ENCODE measurements at places on chromosomes 16 and 17. TPM values are rescaled to one million over a fixed set of nuclear protein-coding genes. Genes with fewer than 3 reads are reported as not detected.

Gene KRTAP3-2
- not detected for total RNA-seq

Gene TNRC6C
- total RNA-seq: 1.9 TPM

Gene PALB2
- total RNA-seq: 5.9 TPM

Gene GP1BA
- not detected for total RNA-seq

Gene EPX
- total RNA-seq: not detected

Gene GNG13
- not detected for total RNA-seq

Gene NXN
- total RNA-seq: 55.4 TPM

Gene FAAP100
- total RNA-seq: 30.3 TPM

Gene C16orf87
- 4.7 TPM for total RNA-seq

Gene SHISA6
- total RNA-seq: not detected

Gene AURKB
- total RNA-seq: 89.8 TPM

Gene PPP1R27
- total RNA-seq: not detected

Gene CA4
- not detected for total RNA-seq

Gene TMEM235
- not detected for total RNA-seq

Gene HSPB9
- total RNA-seq: not detected

Gene KRTAP4-3
- total RNA-seq: not detected

Gene TMIGD1
- not detected for total RNA-seq

Measured in bronchus fibroblast of lung (primary cell).